ENCODE measurements at places on chromosomes 11 and 22. TPM values are rescaled to one million over a fixed set of nuclear protein-coding genes. Genes with fewer than 3 reads are reported as not detected.

The MB gene
- 4.3 TPM for total RNA-seq

- H3K27me3 ChIP-seq = peaks cover 15% of the 10 kb centered on the region
- no peak overlapping the region for H3K27ac ChIP-seq
- no peak overlapping the region for H3K4me3 ChIP-seq
- no peak for DNase-seq
Observed at GRCh38 chr22:25898707-25899365, 156.8 kb downstream of the MYO18B start.

- H3K36me3 ChIP-seq = no peaks in the 10 kb centered on the region
- no peaks in the 10 kb centered on the region for H3K4me1 ChIP-seq
- no peak for DNase-seq
- H3K27ac ChIP-seq = no peak overlapping the region
- no peak overlapping the region for H3K4me3 ChIP-seq
- H3K27me3 ChIP-seq = no peaks in the 10 kb centered on the region
Observed at GRCh38 chr11:29432719-29433325, 584.0 kb downstream of the KCNA4 start.

The MRPL11 gene
- 30.0 TPM for total RNA-seq

- DNase-seq = peak; percentile 55
- no peak overlapping the region for H3K27ac ChIP-seq
- peaks cover 11% of the 10 kb centered on the region for H3K27me3 ChIP-seq
- H3K4me1 ChIP-seq = no peaks in the 10 kb centered on the region
Observed at GRCh38 chr11:120681434-120682331, 170.1 kb downstream of the GRIK4 start.

DNA sequence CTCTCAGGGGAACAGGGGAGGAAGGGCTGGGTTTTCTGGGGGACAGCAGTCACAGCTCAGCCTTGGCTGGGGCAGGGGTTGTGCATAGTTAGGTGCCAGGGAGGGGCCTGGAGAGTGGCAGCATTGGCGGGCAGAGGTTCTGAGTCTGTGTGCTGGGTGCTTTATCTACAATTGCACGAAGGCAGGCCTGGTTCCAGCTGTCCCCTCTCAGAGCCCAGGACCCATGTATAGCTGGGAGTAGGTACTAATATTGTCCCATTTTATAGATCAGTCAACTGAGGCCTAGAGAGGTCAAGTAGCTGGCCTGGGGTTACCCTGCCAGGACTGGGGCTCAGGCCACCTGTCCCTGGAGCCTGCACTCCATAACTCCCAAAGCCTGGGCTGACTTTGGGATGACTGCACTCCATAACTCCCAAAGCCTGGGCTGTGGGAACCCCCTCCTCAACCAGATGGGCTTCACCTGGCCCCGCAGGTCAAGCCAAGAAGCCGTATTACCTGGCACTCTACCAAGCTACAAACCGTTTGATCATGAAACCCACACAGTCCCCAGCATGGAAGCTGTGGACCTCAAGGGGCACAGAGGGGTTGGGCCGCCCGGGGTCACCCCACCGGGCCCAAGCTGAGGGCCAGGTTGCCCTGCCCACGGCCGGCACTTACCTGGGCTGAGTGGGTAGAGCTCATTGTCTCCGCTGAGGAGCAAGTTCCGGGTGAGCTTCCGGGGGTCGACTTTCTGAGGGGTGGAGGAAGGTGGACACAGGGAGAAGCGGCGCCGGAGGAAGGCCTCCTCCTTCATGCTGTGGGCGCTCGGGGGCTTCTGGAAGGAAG lies 36.5 kb downstream of the OSBPL5 start:
- DNase-seq = no peak
- H3K36me3 ChIP-seq = peaks cover 7% of the 10 kb centered on the region
- no peak overlapping the region for H3K27ac ChIP-seq
- no peaks in the 10 kb centered on the region for H3K27me3 ChIP-seq
- H3K4me3 ChIP-seq = no peak overlapping the region

The POLA2 gene
- 8.4 TPM for total RNA-seq

GRCh38 chr11:77093056-77093891 lies 9.4 kb upstream of the OMP start:
- H3K36me3 ChIP-seq = no peaks in the 10 kb centered on the region
- peaks cover 13% of the 10 kb centered on the region for H3K4me1 ChIP-seq
- no peak overlapping the region for H3K4me3 ChIP-seq

DNA sequence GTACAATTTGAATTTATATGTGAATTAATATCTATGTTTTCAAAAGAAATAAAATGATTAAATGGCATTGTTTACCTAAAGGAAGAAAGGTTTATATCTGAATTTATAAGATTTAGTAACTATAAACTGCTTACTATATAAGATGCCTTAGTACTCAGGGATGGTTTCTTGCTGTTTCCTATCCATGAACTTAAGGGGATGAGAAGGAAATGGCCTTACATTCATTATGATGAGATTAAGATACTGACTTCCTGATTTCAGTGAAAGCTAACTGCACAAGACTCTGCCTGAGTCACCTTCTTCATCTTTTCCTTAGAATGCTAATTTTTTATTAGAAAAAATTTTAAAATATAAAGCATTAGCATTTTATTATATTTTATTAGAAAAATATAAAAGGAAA lies 606.3 kb upstream of the ARHGAP42 start:
- no peak overlapping the region for H3K27ac ChIP-seq
- no peak for DNase-seq
- H3K27me3 ChIP-seq = no peaks in the 10 kb centered on the region
- H3K4me3 ChIP-seq = no peak overlapping the region
- no peaks in the 10 kb centered on the region for H3K36me3 ChIP-seq
- no peaks in the 10 kb centered on the region for H3K4me1 ChIP-seq

- no peak for DNase-seq
- H3K36me3 ChIP-seq = peaks cover 30% of the 10 kb centered on the region
- H3K27ac ChIP-seq = no peak overlapping the region
- peaks cover 23% of the 10 kb centered on the region for H3K4me1 ChIP-seq
Observed at GRCh38 chr11:72829884-72830533, 15.8 kb downstream of the ATG16L2 start.

GRCh38 chr11:34656062-34656720 lies 35.3 kb downstream of the EHF start:
- H3K36me3 ChIP-seq = peaks cover 15% of the 10 kb centered on the region
- H3K27ac ChIP-seq = peak overlapping the region; percentile 85
- no peak overlapping the region for H3K4me3 ChIP-seq
- peaks cover 35% of the 10 kb centered on the region for H3K4me1 ChIP-seq

DNA sequence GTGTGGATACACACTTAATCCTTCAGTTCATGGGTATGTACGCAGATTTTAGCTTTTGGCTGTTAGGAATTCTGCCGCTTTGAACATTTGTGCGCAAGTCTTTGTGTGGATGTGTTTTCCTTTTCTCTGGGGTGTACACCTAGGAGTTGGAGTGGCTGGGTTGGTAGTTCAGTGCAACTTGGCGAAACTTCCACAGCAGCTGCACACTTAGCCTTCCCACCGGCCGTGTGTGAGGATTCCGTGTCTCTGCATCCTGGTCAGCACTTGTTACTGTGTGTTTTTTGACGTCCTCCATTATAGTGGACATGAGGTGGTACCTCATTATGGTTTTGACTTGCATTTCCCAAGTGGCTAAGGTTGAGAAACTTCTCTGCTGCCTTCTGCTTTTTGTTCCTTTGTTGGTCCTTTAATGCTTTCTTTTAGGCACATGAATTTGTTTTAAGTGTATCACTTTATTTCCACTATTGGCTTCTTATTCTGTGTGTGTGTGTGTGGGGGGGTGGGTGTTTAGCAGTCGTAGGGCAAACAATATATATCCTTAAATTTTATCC lies 72.1 kb upstream of the SLC25A18 start:
- H3K27me3 ChIP-seq = no peaks in the 10 kb centered on the region
- DNase-seq = no peak
- H3K36me3 ChIP-seq = no peaks in the 10 kb centered on the region

- H3K4me3 ChIP-seq = peak within 1 kb of the TSS; percentile 89
- peak; percentile 91 for DNase-seq
- H3K36me3 ChIP-seq = peaks cover 10% of the 10 kb centered on the region
Observed at GRCh38 chr11:119168471-119169281, at the start of gene NLRX1. TSS of gene NLRX1 (plus strand) at chr11:119168725. CDS start at chr11:119171404, 2,679 bp downstream.

- no peak overlapping the region for H3K4me3 ChIP-seq
- no peak overlapping the region for H3K27ac ChIP-seq
- no peaks in the 10 kb centered on the region for H3K27me3 ChIP-seq
- H3K36me3 ChIP-seq = no peaks in the 10 kb centered on the region
- no peaks in the 10 kb centered on the region for H3K4me1 ChIP-seq
Observed at GRCh38 chr22:33817512-33818127, 102.7 kb downstream of the LARGE1 start.

DNA sequence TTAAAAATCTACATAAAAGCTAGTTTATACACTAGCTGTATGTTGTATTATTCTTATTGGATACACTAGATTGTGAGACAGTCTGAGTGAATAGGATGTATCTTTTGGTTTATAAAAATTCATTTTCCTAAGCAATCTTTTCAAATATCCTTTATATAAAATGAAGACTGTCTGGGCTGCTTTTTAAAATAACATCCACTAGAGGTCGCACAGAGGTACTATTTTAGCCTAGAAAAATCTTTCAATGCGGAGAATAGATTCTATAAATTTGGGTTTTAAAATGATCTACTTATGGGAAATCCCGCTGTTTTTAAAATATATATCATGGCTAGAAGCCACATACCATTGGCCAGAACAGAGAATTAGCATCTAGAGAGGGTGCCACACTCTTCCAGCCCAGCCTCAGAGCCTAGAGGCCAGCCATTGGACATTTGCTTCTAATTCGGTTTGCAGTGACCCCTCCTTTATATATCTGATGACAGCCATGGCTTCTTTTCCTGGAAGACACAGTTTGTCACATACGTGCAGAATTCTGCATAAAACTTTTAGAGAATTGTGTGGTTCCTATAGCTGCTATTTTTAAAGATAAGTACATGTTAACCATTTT lies 7.3 kb downstream of the C11orf97 start:
- peaks cover 4% of the 10 kb centered on the region for H3K4me1 ChIP-seq
- H3K4me3 ChIP-seq = no peak overlapping the region
- no peaks in the 10 kb centered on the region for H3K36me3 ChIP-seq
- no peak for DNase-seq
- H3K27me3 ChIP-seq = no peaks in the 10 kb centered on the region

DNA sequence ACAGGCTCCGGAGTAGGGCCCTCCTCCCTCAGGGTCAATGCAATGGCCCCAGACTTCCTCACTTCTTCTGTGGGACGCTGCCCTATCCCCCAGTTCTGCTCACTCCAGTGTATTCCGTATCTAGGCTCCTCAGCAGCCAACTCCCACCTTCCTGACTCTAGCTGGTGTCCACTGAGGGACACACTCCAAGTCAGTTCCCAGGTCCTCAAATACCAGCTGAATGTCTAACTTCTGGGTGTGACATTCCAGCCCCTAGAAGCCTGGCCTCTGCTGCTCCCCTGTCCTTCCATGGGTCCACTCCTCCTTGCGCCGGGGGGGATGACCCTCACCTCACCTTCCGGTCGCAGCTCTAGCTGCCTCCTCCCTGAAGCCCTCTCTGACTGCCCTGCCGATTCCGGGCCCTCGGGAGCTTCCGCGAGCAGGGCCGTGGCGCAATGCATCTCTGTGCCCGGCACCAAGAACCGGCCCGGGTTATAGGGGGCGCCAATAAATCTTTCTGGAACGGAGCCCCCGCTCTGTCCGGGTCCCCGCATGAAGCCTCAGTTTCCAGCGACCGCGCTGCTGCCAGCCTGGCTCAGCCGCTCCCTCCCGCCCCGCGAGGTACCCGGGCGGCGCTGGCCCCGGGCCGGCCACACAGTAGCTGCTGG lies 15.4 kb downstream of the BAD start:
- H3K27ac ChIP-seq = peak overlapping the region; percentile 95
- DNase-seq = no peak
- H3K4me1 ChIP-seq = peaks cover 37% of the 10 kb centered on the region
- peak overlapping the region; percentile 69 for H3K4me3 ChIP-seq
- H3K36me3 ChIP-seq = peaks cover 25% of the 10 kb centered on the region
- H3K27me3 ChIP-seq = no peaks in the 10 kb centered on the region

Measured in suprapubic skin (tissue), 4 donors.